ENCODE measurements at places on chromosomes 5 and 9.

DNA sequence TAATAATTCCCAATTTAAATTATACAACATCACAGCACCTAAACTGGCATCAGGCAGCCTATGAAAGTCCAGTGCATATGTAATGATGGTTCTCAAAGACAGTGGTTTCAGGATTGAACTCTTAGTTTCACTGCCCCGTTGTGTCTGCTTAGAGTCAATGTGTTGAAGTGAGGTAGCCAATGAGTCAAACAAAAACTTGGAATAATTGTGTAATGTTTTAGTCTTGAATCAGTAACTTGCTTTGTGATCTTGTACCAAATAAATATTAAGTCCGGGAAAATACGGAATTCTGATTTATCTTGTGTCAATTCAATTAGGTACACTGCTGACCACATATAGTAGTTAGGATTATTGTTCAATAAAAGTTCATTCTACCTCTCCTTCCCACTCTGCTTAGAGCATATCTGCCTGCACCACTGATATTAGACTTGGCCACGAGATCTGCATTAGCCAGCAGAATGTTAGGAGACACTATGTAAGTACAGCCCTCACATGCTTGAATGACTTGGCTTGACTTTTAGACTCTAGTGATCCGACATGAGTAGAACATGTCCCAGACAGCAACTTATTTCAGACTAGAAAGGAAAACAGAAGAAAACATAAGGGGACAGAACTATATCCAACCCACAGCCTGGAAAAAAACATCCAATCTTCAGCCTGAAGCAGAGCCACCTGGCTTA lies 441.5 kb upstream of the PTGER4 start:
- no peak for DNase-seq

DNA sequence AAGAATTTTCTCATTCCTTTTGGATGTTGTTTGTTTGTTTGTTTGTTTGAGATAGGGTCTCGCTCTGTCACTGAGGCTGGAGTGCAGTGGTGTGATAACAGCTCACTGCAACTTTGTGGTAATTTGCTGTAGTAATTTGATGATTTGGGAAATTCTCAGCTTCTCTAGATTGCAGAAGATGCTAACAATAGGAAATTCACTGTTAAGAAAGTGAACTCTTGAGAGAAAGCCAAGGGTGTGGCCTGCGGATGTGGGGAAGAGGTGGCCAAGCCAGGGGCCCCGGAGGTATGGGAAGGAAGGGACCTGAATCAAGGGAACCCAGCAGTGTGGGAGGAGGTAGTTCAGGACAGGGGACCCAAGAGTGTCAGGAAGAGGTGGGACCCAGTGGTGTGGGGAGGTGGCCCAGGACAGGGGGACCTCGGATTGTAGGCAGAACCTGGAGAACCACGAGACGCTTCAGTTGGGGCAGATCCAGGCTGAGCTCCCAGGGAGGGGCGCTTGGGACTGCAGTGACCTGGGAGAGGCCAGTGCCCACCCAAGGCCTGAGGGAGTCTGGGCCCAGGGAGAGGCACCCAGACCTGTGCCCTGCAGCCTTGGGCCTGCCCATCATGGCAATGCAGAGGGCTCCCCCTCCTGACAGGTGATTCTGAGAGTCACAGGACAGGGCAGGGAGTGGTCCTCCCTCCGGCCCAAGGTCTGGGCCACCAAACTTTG lies 5.6 kb upstream of the LCN2 start:
- DNase-seq: no peak

DNA sequence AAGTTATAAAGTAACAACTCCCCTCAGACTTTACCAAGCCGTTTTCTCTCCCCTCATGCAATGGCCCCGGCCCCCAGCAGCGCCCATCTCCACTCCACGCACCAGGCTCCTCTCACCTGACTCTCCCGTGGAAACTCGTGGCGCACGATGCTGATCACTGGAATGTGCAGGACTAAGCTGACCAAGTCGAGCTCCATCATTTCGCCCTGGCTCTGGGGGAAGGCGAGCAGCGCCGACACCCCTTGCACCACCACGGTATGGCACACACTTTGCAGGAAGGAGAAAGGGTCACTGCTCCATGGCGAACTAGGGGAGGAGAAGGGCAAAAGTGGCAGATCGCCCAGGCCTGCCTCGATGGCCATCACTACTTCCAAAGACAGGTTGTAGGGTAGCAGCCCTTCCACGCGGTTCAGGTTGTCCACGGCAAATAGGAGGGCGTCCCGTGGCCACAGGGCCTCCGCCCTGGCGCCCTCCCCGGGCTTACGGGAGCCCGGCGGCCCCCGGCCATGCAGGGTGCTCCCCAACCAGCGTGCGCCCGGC lies 1.2 kb downstream of the GRIN3A start:
- no peak for DNase-seq

- DNase-seq: no peak
Observed at GRCh38 chr9:92191801-92192200, 76.6 kb upstream of the SPTLC1 start.

- DNase-seq: no peak
Observed at GRCh38 chr5:180910735-180911134, 11.8 kb downstream of the BTNL8 start.

DNA sequence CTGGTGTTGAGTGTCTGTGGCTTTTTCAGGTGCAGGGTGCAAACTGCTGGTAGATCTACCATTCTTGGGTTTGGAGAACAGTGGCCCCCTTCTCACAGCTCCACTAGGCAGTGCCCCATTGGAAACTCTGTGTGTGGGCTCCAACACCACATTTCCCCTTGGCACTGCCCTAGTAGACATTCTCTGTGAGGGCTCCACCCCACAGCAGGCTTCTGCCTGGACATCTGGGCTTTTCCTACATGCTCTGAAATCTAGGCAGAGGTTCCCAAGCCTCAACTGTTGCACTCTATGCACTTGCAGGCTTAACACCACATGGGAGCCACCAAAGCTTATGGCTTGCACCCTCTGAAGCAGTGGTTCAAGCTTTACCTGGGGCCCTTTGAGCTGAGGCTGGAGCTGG lies 80.9 kb downstream of the BARX1 start:
- DNase-seq: no peak
